ENCODE measurements at places on chromosomes 7 and 10. TPM values are rescaled to one million over a fixed set of nuclear protein-coding genes. Genes with fewer than 3 reads are reported as not detected.

Gene MAGI2
- total RNA-seq: 0.98 TPM

Gene CFAP46
- not detected for total RNA-seq

Gene MXI1
- total RNA-seq: 64.3 TPM

Gene TBRG4
- total RNA-seq: 82.8 TPM

Gene MUC3A
- total RNA-seq: not detected

Gene ENKUR
- not detected for total RNA-seq

Gene SPDYE2B
- not detected for total RNA-seq

Gene SPDYE16
- not detected for total RNA-seq

Gene HMX2
- not detected for total RNA-seq

Gene LLCFC1
- total RNA-seq: not detected

Gene HOXA3
- 5.5 TPM for total RNA-seq

Gene SPAM1
- total RNA-seq: not detected

Gene FAM25A
- 593 TPM for total RNA-seq

Gene IPMK
- total RNA-seq: 12.4 TPM

Gene MAP3K8
- total RNA-seq: 52.1 TPM

Gene EN2
- total RNA-seq: not detected

DNA sequence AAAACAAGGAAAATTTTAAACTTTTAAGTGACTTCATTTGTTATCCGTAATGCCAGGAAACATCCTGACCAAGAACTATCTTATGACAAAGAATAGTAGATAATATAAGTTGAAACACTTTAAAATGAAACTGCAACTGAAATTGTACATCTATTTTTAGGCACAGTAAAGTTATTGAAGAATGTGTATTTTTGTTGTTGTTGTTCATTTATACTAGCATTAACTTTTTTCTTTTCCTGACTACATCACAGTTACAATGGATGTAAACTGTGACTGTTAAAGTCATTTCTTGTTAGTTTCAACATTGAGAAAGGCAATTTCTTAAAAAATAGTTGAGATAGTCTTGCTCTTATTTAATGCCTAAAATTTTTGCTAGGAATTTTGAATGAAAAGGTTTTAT is 2.6 kb downstream of the CPED1 start:
- no peak for DNase-seq
- H3K4me1 ChIP-seq: peaks cover 13% of the 10 kb centered on the region
- peaks cover 11% of the 10 kb centered on the region for H3K27me3 ChIP-seq
- H3K4me3 ChIP-seq: peak overlapping the region; percentile 50
- peak overlapping the region; percentile 4 for H3K27ac ChIP-seq

DNA sequence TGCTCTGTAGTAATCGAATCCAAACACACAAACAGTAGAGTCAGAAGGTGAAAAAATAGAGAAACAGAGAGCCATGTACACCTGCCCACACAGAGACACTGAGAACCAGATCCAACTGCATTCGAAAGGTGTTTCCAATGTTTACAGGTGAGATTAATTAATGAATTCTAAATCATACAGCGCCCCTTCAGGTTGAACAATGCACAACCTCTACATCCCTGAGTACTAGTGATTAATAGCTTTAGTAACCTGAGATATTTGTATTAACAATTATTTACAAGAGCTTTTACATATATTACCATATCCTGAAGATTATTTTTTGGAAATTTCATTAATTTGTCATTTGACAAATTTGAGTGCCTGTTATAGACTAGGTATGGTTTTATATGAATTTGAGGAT is 7.6 kb upstream of the MRC1 start:
- H3K36me3 ChIP-seq: no peaks in the 10 kb centered on the region
- no peak for DNase-seq
- no peaks in the 10 kb centered on the region for H3K27me3 ChIP-seq
- H3K27ac ChIP-seq: no peak overlapping the region
- no peaks in the 10 kb centered on the region for H3K4me1 ChIP-seq

GRCh38 chr7:135943134-135943879 is 33.9 kb downstream of the MTPN start:
- H3K4me1 ChIP-seq: peaks cover 9% of the 10 kb centered on the region
- no peak overlapping the region for H3K27ac ChIP-seq
- no peak overlapping the region for H3K4me3 ChIP-seq
- peaks cover 10% of the 10 kb centered on the region for H3K36me3 ChIP-seq
- H3K27me3 ChIP-seq: no peaks in the 10 kb centered on the region
- no peak for DNase-seq

DNA sequence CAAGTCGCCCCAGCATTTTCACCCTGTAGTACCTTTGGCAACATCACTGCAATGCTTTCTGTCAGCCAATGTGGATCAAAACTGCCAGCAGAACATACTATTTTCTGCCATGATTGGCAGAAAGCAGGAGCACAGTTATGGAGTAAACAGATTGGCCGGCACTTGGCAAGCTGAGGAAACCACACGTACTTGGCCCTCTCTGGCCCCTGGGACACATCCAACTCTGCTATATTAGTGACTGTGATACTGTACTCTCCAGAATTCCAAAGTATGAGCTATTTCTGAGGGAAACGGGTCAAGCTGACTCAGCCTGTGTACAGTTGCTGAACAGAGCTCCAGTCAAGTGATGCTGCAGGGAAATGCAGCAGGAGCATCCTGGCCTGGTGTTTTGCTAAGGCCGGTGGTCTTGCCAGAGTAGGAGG is 39.8 kb upstream of the LANCL2 start:
- H3K4me3 ChIP-seq: no peak overlapping the region
- no peaks in the 10 kb centered on the region for H3K36me3 ChIP-seq
- no peak overlapping the region for H3K27ac ChIP-seq
- H3K4me1 ChIP-seq: peaks cover 6% of the 10 kb centered on the region
- no peak for DNase-seq

GRCh38 chr10:34889004-34889869 is 74.1 kb upstream of the PARD3 start:
- DNase-seq: no peak
- H3K27me3 ChIP-seq: no peaks in the 10 kb centered on the region
- peaks cover 21% of the 10 kb centered on the region for H3K4me1 ChIP-seq
- H3K36me3 ChIP-seq: no peaks in the 10 kb centered on the region
- no peak overlapping the region for H3K4me3 ChIP-seq

DNA sequence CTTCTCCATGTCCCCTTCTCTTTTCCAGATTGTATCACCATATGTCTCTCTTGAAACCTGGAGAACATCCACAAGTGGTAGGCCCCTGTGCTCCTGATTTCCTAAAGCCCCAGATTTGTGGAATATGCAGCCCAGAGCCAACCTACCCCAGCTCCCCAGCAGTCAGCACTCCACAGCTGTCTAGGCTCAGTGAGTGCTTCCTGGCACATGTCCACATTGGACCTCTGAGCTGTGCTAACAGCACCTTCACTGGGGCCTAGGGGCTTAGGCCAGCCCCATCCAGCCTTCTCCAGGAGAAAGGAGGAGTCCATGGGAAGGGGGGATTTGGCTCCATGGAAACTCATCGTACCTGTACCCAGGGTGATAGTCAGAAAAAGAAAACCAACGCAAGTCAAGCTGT is 192.7 kb downstream of the FGFR2 start:
- DNase-seq: no peak
- H3K27ac ChIP-seq: no peak overlapping the region
- H3K27me3 ChIP-seq: no peaks in the 10 kb centered on the region
- H3K4me3 ChIP-seq: no peak overlapping the region
- no peaks in the 10 kb centered on the region for H3K36me3 ChIP-seq

DNA sequence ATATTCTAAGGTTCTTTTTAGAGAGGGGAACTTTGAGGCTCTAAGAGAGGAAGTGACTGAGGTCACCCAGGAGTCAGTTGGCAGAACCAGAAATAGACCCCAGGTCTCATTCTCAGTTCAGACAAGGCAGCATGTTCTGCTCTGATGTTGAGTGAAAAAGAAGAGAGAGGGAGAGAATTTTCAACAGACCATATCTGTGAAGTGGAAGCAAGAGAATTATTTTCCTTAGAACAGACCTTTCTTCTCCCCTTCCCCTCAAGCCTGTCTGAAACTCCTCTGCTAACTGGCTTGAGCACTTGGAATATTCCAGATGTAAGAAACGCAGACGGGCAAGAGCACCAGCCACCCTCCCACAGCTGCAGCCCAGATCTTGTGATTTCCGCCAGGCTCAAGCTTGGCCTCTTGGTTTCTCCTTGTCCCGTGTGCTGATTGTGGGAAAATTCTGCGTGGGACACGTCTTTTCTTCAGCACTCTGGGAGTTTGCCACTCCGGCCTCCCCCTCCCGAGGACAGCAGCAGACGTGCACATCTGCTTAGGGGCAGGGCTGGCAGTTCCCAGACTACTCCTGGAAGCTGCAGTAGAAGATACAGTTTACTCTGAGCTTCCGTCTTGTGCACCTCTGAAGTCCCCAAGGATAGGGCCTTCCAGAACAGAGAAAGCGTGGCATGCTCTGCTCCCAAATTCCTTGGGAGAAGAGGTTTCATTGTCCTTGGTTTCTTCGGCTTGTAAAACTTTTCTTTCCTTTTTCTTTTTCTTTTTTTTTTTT is 22.7 kb upstream of the IKZF1 start:
- H3K36me3 ChIP-seq: no peaks in the 10 kb centered on the region
- DNase-seq: no peak
- H3K27me3 ChIP-seq: no peaks in the 10 kb centered on the region
- H3K4me3 ChIP-seq: no peak overlapping the region

- peak overlapping the region; percentile 66 for H3K27ac ChIP-seq
- no peak overlapping the region for H3K4me3 ChIP-seq
- no peaks in the 10 kb centered on the region for H3K27me3 ChIP-seq
Observed at GRCh38 chr10:51894771-51895578, 195.6 kb upstream of the CSTF2T start.

- peaks cover 41% of the 10 kb centered on the region for H3K4me1 ChIP-seq
- peak within 1 kb of the TSS; percentile 42 for H3K4me3 ChIP-seq
- H3K36me3 ChIP-seq: no peaks in the 10 kb centered on the region
- no peak for DNase-seq
- no peak within 1 kb of the TSS for H3K27ac ChIP-seq
Observed at GRCh38 chr7:150978126-150978789, at the start of gene KCNH2. KCNH2 (minus strand) TSS chr7:150978321; CDS start chr7:150977913, 408 bp downstream.

- H3K4me3 ChIP-seq: no peak overlapping the region
- no peaks in the 10 kb centered on the region for H3K36me3 ChIP-seq
- H3K27ac ChIP-seq: no peak overlapping the region
- peaks cover 29% of the 10 kb centered on the region for H3K4me1 ChIP-seq
Observed at GRCh38 chr10:71399946-71400345, 3.2 kb downstream of the CDH23 start.

GRCh38 chr10:3874990-3875841 is 90.2 kb upstream of the KLF6 start:
- no peak for DNase-seq
- H3K36me3 ChIP-seq: no peaks in the 10 kb centered on the region
- peak overlapping the region; percentile 69 for H3K27ac ChIP-seq
- no peak overlapping the region for H3K4me3 ChIP-seq

DNA sequence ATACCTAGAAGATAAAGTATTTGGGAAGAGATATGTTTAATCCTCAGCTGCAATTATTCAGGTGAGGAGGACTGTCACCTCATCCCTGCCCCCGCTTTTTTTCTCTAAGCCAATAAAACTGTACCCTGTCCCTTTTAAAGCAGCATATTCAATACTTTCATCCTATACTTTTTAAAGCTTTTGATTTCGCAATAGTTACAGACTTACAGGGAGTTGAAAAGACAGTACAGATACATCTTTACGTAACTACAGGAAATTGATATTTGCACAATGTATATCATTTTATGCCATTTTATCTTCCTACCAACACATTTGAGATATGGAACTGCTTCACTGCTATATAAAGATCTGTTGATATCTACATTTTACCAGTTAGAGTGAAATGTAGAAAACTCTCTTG is 47.6 kb downstream of the STK17A start:
- no peaks in the 10 kb centered on the region for H3K27me3 ChIP-seq
- no peak for DNase-seq
- H3K4me3 ChIP-seq: no peak overlapping the region
- H3K27ac ChIP-seq: no peak overlapping the region
- peaks cover 28% of the 10 kb centered on the region for H3K36me3 ChIP-seq

DNA sequence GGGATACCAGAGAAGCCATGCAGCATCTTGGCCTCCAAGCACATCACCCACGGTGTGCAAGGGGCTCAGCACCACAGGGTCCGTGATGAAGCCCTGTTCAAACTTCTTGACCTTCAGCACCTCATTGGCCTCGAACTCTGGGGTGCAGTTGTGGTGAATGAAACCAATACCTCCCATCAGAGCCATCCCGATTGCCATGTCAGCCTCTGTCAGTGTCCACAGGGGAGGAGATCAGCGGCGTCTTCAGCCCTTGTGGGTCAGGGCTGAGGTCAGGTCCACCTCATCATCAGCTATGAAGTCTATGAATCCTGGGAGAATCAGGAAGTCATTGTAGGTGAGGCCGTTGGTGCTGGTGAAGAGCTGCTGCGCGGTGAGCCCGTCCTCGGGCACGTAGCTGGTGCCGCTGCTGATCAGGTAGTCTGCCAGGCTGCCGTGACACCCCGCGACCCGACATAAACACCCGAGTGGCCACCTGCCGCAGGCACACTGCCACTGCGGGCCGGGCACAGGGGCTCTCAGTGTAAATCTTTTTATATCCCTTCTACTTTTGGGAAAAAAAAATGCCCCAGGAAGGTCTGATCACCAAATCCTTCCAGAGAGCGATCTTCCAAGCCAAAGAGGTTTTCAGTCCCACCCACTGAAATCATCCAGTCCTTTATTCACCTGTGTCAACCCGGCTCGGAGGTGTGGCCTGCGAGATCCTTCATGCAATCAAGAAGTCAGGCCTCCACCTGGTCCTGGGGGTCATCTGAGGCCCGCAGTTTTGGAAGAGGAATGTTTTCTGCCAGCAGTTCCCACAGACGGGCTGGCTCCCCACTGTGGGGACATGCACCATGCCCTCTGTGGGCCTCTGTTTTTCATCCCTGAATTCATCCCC is 144.1 kb upstream of the KCNMA1 start:
- H3K27me3 ChIP-seq: no peaks in the 10 kb centered on the region
- DNase-seq: no peak
- H3K36me3 ChIP-seq: peaks cover 43% of the 10 kb centered on the region

DNA sequence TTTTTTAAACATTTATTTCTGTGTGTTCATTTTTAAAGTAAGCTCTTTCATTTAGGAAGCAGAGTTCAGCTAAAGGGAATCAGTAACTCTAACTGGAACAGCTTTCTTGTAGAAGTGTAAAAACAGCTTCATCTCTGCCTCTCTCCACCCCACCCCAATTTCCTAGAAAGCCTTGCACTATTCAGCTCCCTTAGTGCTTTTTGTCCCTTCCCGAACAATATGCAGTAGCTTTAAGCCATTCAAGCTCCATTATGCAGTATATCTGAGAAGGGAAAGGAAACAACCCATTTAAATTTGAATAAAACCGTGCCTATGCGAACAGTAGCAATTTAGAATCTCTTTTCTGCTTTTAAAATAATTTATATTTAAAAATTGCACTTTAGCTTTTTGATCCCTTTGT is 134.5 kb downstream of the TRIL start:
- H3K4me3 ChIP-seq: no peak overlapping the region
- H3K36me3 ChIP-seq: no peaks in the 10 kb centered on the region
- no peak for DNase-seq
- no peaks in the 10 kb centered on the region for H3K4me1 ChIP-seq

GRCh38 chr7:38704041-38704547 is 72.9 kb upstream of the AMPH start:
- DNase-seq: no peak
- no peaks in the 10 kb centered on the region for H3K4me1 ChIP-seq
- H3K4me3 ChIP-seq: no peak overlapping the region
